EH (cell line): ENCODE measurements at places on chromosomes 1 and 21.

DNA sequence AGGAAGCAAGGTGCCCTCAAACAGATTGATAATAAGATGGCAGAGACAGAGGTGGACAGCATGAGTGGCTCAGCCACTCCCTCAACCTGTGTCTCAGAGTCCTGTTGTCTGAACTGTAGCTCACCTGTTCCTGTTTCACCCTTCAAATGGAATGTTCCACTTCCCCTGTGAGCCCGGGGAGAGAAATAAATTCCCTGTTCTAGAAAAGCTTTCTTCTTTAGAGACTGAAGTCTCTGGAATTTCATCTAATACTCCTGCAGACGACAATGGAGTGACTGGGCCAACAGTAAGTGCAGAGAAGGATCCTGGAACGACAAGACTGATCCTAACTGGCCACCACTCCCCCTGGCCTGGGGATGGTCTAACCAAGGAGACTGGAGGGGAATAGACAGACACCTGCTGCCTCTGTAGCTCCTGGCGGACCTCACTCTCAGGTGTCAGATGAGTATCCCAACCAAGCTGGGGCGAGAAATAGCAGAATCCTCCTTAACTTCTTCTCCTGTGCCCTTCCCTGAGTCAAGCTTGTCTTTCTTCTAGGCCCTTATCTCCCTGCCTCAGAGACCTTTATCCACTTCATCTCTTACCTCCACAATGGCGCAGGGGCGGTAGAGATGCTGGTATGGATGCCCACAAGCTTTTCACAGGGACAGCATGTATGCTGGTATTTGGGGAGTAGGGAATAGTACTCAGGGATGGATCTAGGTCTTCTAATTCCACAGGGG, 45.4 kb downstream of the PLEKHA6 start:
- DNase-seq = no peak

DNA sequence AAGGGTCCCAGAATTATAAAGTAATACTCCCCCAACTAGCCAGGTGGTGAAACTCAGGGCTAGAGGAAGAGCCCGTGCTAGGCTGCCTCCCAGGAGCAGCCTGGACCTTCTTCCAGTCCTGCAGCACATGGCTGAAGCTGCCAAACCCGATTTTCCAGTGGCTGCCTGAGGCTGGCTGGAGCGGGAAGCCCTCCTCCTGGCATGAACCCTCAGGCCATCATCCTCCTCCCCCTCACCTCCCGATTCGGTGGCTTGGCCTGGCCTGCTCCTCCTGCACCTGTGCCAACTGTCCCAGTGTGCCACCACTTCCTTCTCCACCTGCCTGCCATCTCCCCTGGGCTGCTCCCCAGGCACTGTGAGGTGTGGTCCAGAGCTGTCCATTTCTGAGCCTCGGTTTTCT, 3.0 kb upstream of the TSPAN1 start:
- no peak for DNase-seq

GRCh38 chr1:46580140-46580903, 23.7 kb downstream of the MKNK1 start:
- DNase-seq = peak; percentile 17

GRCh38 chr1:161486806-161487741, 18.2 kb upstream of the FCGR2A start:
- DNase-seq = peak; percentile 67

DNA sequence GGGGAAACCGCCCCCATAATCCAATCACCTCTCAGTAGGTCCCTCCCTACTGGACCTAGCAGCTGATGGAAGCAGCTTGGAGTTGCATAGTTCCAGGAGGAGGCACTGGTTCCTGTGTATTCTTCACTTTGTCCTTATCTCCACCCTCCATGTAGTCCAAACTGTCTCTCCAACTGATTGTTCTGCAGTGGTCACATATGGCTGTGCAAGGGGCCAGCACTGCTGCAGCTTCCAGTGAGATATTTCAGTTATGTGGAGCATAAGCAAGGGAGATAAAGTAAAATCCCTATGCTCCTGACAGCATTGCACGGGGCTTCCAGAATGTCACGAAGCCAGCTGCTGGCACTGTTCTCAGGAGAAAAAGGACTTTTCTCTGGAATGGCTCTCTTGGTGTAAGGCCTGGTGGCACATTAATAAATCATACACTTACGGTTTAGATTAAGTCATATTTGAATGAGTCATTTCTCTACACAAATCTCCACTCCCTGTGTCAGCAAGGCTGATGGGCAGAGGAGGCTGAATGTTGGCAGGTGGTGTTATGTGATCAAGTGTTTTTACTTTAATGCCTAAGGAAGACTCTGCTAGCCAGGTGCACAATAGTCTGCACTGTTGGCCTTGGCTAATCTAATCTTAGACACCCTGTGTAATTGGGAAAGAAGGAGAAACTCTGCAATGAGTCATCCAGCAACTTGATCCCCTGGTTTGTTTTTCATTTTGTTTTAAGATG, 93.4 kb downstream of the KCNK1 start:
- DNase-seq = peak; percentile 39

DNA sequence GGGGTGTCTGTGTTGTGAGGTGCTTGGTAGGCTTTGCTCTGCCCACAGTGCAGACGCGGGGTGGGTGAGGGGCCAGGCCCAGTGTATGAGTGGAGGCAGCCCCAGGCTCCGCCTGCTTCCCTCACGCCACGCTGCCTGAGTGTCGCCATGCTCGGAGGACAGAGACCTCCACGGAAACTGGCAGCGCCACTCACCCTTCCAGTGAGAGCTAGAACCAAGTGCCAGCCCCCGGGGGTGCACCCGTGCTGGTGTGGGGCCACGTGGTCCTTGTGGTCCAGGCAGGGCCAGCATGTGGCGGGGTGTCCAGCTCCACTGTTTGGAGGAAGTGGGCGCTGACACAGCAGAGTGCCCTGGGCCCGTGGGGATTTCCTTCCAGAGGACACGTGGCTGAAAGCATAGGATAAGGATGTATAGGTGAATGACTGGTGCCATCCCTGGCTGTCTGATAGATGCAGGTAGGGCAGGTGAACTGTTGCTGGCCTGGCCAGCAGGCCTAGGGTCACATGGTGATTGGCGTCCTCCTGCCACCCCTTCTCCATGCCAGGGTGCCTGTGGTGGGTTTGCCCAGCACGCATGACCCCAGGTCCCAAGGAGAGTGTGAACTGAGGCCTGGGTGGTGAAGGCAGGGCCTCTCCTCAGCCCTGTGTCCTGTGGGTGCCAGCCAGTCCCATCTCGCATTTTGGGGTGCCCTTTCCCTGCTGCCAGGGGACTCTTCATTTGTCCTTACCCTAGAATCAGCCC, 3.8 kb downstream of the LRRC3 start:
- DNase-seq = no peak

GRCh38 chr1:80462006-80462405, 1338.7 kb upstream of the ADGRL2 start:
- DNase-seq = no peak

DNA sequence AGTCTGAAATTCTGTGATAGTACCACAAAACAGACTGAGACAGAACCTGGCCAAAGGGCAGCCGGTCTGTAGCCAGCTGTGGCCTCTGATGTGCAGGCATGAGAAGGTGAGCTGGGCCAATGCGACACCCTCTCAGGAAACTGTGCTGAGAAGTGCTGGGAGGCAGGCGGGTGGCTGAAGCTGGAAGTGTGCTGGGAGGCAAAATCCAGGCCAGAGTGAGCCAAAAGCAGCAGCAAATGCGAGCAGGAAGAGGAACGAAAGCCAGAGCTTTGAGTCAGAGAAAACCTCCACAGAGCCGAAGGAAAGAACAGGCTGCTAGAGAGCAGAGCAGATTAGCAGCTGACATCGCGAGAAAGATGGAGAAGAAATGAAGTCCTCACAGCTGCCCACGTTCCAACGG, 10.2 kb upstream of the ATP13A2 start:
- no peak for DNase-seq

DNA sequence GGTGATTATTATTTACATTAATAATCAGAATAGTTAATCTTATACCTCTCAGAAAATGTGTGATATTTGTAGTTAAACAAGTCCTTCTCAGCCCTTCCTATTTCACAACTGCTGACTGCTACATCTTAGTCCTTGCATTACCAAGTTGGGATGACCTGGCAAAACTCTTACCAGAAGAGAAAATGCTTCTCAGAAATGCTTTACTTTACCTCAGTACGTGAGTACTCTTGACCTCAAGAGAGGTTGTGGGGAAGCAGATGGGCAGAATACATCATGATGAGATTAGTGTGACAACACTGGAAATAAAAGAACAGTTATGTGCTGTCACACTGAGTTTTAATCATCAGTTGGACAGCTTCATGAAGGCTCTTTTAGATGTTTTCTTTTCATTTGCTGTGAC, 16.2 kb downstream of the CFAP126 start:
- DNase-seq = no peak

GRCh38 chr1:66022904-66023620, 230.4 kb downstream of the PDE4B start:
- DNase-seq = peak; percentile 30

GRCh38 chr1:34477632-34478141, 277.2 kb upstream of the GJB5 start:
- DNase-seq = no peak

DNA sequence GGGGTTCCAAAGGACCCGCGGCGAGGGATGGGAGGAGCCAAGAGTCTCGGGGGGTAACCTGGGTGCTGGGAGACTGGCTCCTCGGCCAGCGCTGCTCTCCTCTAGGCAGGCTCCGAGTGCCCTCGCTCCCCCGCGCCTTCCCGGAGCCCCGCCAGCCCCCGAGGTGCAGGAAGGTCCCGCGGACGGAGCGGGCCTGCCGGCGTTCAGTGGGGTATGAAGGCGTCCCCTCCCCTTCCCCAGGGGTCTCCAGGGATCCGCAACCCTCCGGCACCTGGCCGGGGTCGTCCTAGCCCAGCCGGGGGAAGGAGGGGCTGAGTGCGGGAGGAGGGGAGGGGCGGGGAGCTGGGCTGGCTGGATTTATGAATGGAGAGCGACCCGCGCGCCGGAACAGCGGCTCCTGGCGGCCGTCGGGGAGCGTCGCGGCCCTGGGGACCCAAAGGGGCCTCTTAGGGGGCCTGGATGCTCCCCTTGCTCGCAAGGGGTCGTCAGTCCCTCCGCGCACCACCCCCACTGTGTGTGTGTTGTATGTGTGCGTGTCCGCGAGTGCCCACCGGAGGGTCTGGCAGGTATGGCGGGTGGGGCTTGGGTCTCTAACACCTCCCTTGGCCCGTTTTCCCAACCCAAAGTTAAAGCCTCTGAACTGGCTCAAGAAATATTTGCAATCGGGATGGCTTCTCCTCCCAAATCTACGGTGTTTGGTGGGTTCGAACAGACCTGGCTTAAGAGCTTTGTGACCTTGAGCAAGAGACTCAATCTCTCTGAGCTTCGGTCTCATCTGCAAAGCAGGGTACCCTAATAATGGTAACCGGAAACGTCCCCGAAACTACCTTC, 642 bp downstream of the HCRTR1 start:
- peak; percentile 42 for DNase-seq

DNA sequence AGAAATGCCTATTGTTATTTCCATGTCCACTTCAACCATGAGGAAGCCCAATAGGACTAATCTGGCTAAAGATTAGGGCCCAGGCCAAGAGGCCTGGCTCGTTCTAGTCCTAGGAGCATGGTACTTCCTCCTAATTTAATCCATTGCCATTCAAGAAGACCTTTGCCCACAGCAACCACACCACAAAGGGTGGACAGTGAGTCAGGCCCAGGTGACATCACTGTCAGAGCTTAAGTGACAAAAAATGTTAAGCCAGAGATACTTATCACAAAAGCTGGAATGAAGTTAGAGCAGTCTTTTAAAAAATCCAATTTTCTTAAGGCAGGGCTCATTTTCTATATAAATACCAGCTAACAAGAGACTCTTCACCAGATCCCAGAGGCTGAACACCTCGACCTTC, at the start of gene SPRR3:
Gene SPRR3, plus strand, starts transcription at position 368 of the 400 bp plus-strand sequence. CDS start 1,272 bp downstream, outside the sequence.
- DNase-seq = no peak

DNA sequence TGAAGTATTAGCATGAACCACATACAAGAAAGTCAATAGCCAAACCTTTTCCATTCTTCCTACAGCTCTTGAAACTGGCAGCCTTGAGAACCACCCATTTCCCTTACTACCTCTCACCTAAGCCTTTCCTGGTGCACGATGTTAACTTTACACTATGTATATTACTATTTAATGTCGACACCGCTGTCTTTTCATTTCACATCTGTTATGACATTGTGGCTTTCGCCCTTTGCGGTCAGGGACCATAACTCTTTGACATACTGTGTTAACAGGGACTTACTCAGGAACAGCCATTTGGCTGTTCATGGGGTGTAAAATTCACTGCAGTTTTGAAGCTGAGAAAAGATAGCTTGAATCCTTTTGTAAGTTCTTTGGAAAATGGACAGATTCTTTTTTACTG, 21.1 kb upstream of the GPR88 start:
- DNase-seq = no peak

GRCh38 chr1:188188317-188188716, 1359.6 kb downstream of the PLA2G4A start:
- no peak for DNase-seq

DNA sequence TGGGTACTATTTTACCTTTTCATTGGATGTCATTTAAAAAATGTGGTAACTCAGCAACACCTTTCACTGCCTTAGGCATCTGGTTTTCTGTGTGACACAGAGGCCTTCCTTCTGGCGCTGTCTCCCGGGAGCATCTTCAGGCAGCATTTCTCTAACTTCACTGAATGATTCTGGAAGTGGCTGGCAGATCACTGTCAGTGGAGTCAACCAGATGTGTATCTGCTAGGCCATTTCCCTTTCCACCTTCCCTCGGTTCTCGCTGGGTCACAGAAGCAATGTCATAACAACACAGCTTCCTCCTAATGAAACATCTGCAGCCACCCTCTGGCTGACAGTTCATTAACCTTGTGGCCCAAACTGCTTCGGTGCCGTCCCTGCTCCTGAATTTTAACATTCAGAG, 137.8 kb downstream of the KIF26B start:
- DNase-seq = no peak

DNA sequence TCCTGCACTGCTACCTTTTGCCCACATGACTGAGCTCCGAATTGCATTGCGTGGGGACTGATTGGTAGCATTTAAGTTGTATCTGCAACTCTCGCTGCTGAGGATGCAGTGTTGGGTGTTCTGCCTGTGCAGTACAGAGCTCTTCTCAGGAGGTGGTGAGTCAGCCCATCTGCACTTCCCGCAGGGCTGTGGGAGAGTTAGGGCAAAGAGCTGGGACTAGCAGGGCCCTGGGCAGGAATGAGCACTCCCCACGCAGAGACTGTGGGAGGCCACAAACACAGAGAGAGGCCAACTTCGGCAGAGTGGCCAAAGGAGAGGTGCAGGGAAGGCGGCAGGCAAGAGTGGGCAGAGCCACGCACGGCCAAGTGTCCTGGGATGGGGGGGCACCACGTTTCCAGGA, 244.7 kb downstream of the SIPA1L2 start:
- DNase-seq = peak; percentile 68

GRCh38 chr1:40651138-40651857, 14.2 kb downstream of the RIMS3 start:
- DNase-seq = no peak

- peak; percentile 13 for DNase-seq
Observed at GRCh38 chr1:89069951-89070350, 4.9 kb upstream of the GBP1 start.
